ENCODE measurements at places on chromosomes 1 and 21.

- DNase-seq, result no peak
Measured at GRCh38 chr1:196516373-196516772, 91.9 kb downstream of the KCNT2 start.

DNA sequence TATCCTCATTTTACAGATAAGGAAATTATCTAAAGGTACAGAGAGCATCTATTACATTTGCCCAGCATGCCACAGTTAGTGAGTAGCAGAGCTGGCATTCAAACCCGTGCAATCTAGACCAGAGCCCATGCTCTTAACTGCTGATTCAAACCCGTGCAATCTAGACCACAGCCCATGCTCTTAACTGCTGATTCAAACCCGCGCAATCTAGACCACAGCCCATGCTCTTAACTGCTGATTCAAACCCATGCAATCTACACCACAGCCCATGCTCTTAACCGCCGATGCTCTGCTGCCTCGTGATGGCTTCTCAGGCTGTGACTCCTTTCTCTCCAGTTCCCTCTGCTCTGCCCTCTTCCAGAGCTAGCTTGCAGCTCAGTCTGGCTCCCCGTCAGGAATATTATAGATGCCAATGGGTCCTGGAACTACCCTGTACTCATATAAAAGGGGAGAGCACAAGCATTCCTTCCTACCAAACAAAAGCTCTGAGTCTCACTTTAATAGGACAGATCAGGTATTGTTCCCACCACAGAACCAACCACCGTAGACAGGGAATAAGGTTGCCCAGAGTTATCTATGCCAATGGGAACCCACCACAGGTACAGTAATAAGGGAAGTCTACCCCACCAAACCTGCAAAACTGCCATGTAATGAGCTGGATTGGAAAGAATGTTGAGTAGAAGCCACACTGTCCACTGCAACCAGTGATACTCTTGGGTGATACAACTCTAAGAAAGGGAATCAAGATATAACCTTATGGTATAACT lies 78.4 kb downstream of the SMYD3 start:
- DNase-seq, result peak; percentile 8

- no peak for DNase-seq
Measured at GRCh38 chr1:221795380-221795779, 53.5 kb upstream of the DUSP10 start.

GRCh38 chr1:89261926-89262515 lies 10.6 kb downstream of the GBP5 start:
- no peak for DNase-seq

GRCh38 chr21:42799516-42799915 lies 79.8 kb downstream of the WDR4 start:
- no peak for DNase-seq

DNA sequence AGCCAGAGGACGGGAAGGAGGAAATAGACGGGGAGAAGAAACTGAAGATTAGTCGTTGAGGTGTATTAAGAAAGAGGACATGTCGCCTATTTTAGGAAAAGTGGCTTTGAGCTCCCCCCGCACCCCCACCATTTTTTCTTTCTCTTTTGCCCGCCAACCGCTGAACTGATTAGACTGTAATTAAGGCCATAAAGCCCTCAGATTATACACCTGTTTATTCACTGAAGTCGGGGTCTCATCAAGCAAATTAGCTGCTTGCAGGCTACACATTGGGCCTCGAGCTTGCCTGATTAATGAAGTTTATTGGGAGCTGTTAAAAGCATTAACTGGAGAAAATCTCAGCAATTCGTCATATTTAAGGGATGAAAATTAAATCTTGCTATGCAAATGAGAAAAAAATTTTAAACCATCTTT lies 119.4 kb upstream of the RRP15 start:
- no peak for DNase-seq

DNA sequence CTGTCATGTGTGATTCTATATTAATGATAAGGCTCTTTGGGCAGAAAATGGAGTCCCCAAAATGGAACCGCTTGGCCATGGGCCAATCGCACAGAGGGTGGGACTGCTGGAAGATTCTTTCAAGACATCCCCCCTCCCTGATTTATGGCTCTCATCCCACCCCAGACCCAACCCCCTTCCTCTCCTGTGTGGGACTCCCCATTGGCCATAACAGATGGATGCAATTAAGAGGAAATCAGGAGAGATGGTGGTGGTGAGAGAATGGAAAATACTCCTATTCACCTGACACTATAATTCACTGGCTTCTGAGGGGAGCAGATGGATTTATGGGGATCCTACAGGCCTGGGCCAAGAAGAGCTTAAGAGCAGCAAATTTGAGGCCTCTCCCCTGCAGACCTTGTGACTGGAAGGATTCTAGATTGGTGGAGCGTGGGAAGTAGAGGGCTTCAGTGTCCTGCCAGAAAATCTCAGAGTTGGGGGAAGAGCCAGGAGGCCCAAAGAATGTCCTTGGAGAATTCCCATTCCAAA lies 1.7 kb downstream of the IGFN1 start:
- no peak for DNase-seq

DNA sequence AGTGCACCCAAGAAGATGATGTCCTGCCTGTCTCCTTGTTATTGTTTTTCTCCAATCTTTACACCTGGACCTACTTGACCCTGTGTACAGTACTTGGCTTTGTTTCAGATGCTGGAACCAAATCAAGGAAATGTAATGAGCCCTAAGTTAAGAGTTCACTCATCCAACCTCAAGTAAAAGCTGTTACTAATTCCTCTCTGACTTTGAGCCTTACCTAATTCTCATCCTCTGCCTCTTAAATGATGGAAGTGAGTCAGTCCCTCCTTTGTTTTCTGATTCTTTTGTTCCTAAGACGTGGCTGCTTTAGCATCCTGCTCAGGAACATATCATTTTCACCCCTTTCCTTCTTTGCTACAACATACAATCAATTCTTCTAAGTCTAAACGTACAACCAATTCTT lies 15.3 kb upstream of the PLA2G4A start:
- DNase-seq, result no peak

- no peak for DNase-seq
Measured at GRCh38 chr21:42012763-42013329, 2.7 kb upstream of the ZBTB21 start.

DNA sequence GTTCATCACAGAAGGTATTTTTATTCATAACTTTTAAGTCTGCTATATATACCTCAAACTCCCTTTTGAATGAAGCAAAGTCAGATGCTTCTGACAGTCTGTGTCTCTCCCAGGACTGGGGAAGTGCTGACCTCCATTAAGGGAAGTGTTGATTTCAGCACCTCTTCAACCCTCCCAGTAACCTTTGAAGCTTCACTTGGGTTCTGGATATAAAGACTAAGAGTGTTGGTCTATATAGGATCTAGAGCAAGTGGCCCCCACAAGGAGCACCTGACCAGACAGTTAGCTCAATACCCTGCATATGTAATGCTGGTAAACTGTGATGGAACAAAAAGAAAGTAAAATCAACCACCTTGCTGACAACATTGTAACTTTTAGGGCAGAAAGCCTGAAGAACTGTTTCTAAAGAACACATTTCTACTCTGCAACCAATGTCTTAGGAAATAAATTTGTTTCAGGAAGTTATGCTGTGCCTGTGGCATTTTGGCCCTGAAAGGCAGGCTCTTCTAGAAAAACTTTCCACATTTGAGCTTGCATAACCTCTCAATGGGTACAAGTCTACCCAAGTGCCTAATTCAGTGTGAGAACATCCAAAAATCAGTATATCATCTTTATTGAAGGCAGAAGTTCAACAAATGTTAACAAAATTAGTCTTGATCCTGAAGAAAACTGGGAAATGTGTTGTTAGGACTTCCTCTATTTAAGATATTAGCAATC lies 865 bp upstream of the PTPN22 start:
- DNase-seq, result no peak

All from amygdala (tissue), 56 donors.